ENCODE measurements at places on chromosomes 16 and 17. TPM values are rescaled to one million over a fixed set of nuclear protein-coding genes. Genes with fewer than 3 reads are reported as not detected.

- DNase-seq = peak; percentile 81
These were observed 36.7 kb downstream of the STAT5A start for GRCh38 chr17:42325026-42325425.

- no peak for DNase-seq
These were observed 13.5 kb downstream of the MARCHF10 start for GRCh38 chr17:62794666-62794971.

DNA sequence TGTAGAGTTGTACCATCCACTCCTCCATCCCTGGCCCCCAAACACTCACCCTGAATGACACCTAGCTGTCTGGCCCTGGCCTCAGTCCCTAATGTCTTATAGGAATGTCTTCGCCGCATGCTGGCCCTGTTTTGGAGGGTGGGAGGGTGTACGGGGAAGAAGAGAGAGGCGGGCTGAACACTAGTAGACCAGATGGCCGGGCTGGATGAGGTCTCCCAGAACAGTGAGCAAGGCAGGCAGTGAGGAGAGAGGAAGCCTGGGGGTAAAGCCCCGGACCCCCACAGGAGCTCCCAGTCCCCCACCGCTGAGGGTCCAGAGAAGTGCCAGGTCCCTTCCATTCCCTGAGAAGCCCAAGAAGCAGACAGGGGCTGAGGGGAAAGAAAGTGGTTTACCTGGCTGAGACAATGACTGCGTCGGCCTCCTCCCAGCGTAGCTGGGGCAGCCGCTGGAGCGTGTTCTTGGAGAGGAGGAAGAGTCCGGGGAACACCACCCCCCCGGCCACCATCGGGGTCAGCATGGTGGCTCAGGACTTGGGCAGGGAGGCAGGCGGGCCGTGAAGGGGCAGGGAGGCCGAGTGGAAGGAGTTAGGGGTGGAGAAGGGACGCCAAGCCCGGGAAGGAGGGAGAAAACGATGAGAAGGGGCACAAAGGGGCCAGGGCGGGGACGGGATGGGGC, 923 bp downstream of the TLCD3B start:
- no peak for DNase-seq

DNA sequence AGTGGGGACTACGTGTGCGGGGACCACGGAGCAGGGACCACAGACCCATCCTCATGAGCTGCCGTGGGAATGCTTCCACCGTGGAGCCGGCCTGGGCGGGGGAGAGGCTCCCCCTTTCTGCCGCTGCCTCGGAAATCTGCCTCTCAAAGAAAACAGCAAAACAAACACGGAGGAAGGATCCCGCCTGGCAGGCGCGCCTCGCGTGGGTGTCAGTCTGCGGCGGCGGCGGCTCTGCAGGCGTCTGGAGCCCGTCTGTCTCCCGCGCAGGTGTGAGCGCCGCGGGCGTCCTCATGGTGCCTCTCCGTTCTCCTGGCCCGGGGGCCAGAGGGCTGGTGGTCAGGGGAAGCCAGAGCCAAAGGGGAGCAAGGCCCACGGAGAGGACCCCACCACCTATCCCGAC, 27.5 kb downstream of the GSE1 start:
- DNase-seq = no peak

GRCh38 chr17:45404870-45405249, 27.8 kb downstream of the ARHGAP27 start:
- DNase-seq = no peak

DNA sequence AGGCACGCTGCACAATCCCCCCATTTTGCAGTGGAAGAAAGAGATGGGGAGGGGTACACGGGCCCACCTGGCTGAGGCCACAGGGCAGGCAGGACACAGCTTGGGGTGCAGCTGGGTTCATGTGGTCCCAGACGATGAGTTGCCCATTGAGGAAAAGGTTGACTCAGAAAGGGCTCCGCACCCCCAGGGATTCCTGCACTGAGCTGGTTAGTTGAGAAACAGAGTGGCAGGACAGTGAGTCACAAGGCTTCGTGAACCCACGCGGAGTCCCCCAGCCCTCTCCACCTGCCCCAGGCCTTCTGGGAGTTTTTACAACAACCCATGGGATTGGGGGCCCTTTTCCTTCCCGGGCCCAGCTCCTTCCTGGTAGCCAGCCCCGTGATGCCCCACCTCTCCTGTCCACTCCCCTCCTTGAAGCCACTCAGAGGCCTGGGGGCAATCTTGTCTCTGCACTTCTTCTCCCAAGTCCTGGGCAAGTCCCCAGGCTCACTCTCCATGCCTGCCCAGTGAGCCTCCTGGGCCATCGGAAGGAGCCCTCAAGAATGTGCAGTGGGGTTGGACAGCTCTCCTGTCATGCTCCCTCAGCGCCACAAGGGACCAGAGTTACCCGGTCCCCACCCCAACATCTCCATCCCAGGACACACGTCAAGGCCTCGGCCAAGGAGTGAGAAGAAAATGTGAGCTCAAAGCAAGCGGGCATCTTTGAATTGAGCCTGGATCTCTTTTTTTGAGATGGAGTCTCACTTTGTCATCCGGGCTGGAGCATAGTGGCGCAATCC, 251.2 kb downstream of the PARN start:
- no peak for DNase-seq

DNA sequence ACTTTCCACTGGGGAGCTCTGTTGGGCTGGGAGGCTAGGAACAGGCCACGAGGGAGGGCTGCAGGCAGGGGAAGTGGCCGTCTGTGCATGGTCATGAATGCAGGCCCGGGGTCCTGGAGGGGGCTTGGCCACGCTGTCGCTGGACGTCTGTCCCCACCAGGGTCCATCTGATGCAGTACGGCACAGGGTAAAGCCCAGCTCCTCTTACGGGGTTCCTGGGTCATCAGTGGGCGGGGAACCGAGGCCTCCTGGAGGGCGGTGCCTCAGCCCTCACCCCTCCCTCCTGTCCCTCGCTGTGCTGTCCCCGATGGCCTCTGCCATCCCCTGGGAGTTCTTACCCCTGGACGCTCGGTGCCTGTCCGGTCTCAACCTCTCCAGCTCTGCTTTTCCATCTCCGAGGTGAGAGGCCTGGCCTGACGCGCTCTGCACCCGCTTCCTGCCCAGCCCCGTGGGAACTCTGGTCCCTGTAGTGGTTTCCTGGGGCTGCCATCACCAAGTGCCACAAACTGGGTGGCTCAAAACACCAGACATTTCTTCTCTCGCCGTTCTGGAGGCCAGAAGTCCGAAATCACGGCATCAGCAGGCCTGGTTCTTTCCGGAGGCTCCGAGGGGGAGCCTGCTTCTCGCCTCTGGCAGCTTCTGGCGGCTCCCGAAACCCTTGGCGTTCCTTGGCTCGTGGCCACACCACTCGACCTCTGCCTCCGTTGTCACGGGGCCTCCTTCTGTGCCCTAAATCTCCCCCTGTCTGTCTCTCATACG, 182.8 kb downstream of the SEC14L1 start:
- no peak for DNase-seq

GRCh38 chr17:59355030-59355701, 23.7 kb downstream of the YPEL2 start:
- DNase-seq = no peak

MMP28 gene
- 1.6 TPM for total RNA-seq

CDH5 gene
- total RNA-seq = 0.18 TPM

GRCh38 chr16:81480606-81481206, 36.1 kb downstream of the CMIP start:
- no peak for DNase-seq

DNA sequence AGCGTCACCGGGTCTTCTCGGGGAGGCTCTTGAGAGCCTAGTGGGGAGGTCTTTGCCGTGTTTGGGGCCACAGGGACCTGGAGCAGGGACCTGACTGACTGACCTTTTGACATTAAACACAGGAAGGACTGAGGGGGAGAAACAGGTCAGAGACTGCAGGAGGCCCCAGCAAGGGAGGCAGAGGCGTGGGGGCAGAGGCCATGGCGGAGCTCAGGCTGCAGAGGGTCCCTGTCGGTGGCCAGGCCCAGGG, 41.6 kb upstream of the GSE1 start:
- no peak for DNase-seq

TMEM114 gene
- not detected for total RNA-seq

ITPRIPL2 gene
- total RNA-seq = 83.2 TPM

DNA sequence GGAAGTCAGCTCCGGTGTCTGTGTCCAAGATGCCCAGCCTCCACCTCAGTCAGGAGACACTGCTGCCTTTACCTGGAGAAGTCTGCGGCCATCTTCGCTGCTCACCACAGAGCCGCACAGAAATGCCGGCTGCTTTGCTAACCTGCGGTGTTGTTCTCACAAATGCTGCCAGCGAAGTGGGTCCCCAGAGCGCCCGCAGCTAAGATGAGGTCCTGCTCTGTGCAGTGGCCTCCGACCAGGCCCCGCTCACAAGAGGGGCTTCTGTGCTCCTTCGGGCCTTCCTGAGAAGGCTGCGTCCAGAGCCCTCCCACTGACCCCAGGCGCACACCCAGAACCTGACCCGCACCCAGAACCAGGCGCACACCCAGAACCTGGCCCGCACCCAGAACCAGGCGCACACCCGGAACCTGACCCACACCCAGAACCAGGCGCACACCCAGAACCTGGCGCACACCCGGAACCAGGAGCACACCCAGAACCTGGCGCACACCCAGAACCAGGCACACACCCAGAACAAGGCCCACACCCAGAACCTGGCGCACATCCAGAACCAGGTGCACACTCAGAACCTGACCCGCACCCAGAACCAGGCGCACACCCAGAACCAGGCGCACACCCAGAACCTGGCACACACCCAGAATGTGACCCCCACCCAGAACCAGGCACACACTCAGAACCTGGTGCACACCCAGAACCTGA, 51.5 kb upstream of the FASN start:
- DNase-seq = no peak

- no peak for DNase-seq
These were observed 9.2 kb upstream of the KAT7 start for GRCh38 chr17:49779156-49779738.

GRCh38 chr17:67476787-67477335, 99.8 kb downstream of the PITPNC1 start:
- no peak for DNase-seq

DNA sequence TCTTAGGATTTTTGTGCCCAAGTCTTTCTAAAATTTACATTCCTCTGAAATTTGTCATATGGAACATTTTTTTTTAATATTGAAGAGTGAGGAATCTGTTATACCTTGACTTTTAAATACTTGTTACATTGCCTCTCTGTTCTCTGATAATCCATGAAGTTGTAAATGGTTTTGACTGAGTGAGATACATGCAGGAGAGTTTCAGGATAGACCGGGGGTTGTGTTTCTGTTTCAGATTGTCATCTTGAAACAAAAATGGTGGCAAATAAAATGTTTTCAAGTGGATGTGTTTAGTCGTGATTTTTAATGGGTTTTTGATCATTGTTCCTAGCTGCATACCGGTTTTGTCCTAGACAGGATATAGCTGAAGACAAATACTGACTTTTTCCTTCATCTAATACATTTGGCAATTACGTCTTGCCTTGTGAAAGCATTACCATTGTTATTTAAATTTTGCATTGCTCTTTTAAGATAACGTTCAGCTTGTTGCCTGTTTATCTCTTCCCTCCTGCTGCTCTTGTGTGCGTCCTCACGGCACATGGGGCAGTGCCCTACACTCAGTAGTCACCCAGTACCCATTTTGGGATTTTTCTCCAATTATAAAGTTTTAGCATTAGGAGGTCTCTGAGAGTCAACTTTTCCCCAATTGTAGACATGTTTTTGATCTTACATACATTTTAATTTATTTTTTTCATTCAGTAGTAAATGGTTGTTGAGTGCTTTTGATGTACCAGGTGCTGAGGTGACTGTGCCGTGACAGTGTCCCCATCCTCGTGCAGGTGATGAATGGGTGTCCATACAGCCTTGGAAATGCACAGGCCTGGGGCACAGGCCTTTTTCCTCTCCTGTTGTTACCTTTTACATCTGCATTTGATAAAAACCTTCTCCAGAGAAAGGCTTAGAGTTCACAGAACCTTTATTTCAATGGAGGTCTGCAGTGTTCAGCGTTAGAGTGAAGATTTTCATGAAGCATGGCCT, 169.9 kb downstream of the MSI2 start:
- DNase-seq = no peak

DNA sequence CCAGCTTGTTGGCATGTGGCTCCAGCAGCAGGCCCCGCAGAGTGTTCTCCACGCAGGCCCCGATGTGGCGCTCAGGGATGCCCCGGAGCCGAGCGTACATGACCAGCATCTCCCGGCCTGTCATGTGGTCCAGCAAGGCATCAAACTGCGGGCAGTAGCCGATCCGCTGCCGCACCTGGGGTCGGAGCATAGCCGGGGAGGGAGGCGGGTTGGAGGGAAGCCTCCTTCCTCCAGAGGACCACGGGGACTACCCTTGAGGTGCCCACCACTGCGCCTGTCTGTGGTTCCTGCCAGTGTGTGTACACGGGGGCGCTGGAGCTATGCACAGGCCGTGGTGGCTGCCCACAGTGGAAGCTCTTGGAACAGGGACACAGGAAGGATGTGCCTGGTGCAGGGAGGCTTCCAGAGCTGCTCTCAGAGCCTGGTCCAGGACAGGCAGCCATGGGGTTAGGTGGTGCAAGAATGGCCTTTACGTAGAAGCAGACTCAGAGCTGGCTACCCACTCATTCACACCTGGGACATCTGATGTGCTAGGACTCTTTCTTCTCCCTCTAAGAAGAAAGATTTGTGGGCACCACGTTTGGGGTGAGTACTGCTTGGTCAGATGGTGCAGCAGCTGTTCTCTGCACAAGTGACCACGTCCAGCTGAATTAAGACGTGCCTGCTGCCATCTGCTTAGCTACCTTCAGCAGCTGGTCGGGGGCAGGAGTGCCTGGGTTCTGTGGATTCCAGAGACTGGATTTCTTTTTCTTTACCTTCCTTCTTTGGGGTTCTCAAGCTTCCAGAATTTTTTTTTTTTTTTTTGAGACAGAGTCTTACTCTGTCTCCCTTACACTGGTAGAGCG, 11.3 kb upstream of the RNPS1 start:
- DNase-seq = no peak

DNA sequence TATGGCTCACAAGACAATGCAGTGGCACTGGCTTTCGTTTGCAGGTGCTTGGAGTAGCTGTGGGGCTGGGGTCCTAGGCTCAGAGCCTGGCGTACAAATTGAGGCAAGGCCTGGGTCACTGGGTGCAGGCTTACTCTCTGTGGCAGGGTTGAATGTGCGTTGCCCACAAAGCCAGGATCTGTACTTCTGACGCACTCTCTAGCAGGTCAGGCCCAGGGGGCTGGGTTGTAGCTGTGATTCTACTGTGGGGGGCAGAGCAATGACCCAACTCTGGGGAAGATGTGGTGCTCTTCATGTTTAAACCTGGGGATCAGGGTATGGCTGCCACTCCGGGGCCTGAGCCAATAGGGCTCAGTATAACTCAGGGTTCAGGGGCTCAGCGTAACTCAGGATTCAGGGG, 6.4 kb upstream of the PRSS21 start:
- no peak for DNase-seq

Measured in Panc1 (cell line).